Lung (tissue), 17 donors: ENCODE measurements at places on chromosomes 16 and 17.

DNA sequence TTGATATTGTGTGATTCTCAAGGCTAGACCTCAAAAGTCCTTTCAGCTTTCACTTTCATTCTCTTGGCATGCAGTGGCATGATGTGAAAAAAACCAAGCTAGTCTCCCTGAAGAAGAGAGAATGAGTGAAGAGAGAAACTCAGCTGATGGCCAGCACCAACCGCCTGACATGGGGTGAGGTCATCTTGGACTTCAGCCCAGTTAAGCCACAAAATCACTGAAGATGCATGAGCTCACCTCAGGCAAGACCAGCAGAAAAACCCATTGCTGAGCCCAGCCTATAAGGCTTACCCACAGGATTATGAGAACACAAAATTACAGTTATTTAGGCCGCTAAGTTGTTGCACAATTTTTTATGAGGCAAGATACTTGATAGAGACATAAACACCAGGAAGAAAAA, 496.5 kb downstream of the TOX3 start:
- DNase-seq = no peak

GRCh38 chr16:50616386-50616785, 64.7 kb downstream of the SNX20 start:
- DNase-seq = peak; percentile 50

- no peak for DNase-seq
Measured at GRCh38 chr16:2786061-2786825, 1.1 kb downstream of the PRSS33 start.

DNA sequence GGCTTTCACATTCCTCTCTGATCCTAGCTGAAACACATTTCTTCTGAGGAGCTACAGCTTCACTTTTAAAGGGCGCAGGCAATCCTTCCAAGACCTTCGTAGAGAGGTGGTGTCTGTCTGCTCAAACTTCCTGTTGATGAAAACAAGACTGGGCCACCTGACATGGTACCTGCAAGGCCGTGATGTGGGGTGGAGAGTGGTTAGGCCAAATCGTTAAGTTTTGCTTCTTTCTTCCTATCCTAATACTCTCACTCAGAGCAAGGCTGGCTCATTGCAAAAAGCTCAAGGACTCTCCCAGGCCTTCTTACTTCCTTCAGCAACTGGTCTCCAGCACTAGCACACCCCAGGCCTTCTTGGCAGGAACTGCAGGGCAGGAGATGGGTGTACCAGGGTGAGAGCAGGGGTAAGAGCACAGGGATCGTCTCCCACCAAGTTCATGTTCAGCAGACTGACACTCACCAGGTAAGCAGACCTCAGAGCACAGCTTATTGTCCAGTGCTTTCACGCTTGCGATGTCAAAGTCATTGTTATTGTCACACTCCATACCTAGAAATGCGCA, 10.9 kb upstream of the FOXJ1 start:
- DNase-seq = no peak

- no peak for DNase-seq
Measured at GRCh38 chr16:74461826-74462225, 40.5 kb upstream of the CLEC18B start.

DNA sequence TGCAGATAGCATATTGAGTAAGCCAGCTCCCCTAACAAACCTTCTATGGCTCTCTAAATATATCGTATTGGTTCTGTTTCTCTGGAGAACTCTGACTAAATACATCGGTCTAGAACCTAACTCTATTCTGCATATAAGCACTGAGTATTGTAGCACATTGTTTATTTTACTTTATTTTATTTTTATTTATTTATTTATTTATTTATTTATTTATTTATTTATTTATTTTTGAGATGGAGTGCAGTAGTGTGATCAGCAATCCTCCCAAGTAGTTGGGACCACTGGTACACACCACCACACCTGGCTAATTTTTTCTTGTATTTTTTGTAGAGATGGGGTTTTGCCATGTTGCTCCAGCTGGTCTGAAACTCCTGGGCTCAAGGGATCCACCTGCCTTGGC, 28.9 kb upstream of the HELZ start:
- no peak for DNase-seq

DNA sequence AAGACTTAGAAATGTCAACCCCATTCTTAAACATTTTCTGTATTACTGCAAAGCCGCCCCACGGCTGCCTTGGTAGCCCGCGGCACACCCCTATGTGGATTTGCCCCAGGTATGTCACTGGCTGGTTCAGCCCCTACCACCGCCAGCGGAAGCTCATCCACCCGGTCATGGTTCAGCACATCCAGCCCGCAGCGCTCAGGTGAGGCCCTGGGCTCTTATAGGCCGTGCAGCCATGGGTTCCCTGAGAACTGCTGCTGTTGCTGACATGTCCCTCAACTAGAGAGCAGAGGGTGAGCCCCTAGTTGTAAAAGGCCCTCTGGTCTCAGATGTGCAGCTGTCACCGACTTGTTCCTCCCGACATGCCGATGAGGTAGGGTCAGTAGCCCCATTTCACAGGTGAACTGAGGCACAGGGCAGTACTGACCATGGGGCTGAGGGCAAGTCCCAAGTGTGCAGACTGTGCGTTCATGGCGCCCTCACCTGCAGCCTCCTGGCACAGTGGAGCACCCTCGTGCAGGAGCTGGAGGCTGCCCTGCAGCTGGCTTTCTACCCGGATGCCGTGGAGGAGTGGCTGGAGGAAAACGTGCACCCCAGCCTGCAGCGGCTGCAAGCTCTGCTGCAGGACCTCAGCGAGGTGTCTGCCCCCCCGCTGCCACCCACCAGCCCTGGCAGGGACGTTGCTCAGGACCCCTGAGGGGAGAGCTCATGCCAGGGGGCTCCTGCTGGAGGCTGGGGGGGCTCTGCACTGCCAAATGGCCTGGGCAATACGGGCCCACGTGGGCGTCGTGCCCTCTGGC, 8.7 kb downstream of the CYBC1 start:
- no peak for DNase-seq

DNA sequence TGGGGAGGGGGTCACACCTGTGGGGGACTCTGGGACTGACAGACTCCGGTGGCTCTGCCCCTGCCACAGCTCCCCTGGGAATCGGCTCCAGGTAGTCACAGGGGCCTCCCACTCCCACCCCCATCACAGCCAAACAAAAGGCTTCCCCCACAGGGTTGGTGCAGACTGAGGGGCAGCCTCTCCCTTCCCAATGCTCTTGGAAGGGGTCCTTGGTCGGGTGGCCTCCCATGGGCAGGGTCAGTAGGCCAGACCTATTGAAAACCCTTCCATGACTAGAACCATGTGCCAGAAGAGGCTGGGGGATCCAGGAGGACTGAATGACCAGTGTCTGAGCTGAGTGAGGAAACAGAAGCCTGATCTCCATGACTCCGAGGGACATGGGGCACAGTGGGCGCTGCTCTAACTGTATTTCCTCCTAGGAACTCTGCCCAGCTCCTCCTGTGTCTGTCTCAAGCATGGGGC, 28.6 kb downstream of the TK2 start:
- no peak for DNase-seq

- no peak for DNase-seq
Measured at GRCh38 chr17:41018541-41018940, 8.5 kb downstream of the KRTAP1-5 start.

- no peak for DNase-seq
Measured at GRCh38 chr17:44304651-44305050, 3.8 kb upstream of the RUNDC3A start.

GRCh38 chr17:58084317-58084981, 1.2 kb downstream of the DYNLL2 start:
- DNase-seq = peak; percentile 22

- DNase-seq = no peak
Measured at GRCh38 chr17:66953630-66954020, 10.9 kb upstream of the CACNG4 start.

DNA sequence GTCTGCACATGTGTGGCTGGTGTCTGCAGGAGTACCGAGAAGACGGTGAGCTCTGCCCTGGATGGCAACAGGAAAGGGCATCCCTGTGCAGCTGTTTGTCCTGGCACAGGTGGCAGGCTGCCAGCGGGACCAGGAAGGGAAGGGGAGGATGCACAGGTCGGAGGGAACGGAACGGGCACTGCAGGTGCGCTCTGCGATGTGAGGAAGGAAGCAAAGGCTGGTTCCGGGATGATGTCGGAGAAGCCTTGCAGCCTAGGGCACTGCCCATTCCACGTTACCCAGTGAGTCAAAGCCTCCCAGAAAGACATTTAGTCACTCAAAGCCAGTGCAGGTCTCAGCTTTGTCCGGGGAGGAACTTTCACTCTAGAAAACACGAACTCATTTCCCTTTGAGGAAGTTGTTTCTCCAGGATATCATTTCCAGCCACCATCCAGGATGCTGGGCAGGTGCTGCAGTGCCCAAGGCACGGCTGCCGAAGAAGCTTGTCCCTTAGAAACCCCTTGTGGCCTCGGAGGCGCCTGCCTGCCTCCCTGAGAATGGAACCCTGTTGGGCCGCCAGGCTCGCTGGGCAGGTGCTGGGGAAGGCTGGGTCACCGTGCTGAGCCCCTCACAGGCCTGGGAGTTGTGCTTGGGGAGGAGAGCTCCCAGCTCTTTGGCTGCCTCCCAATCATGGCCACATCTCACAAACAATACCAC, 4.5 kb upstream of the TMEM235 start:
- no peak for DNase-seq

GRCh38 chr16:86631444-86631843, 53.1 kb downstream of the FOXL1 start:
- DNase-seq = no peak

DNA sequence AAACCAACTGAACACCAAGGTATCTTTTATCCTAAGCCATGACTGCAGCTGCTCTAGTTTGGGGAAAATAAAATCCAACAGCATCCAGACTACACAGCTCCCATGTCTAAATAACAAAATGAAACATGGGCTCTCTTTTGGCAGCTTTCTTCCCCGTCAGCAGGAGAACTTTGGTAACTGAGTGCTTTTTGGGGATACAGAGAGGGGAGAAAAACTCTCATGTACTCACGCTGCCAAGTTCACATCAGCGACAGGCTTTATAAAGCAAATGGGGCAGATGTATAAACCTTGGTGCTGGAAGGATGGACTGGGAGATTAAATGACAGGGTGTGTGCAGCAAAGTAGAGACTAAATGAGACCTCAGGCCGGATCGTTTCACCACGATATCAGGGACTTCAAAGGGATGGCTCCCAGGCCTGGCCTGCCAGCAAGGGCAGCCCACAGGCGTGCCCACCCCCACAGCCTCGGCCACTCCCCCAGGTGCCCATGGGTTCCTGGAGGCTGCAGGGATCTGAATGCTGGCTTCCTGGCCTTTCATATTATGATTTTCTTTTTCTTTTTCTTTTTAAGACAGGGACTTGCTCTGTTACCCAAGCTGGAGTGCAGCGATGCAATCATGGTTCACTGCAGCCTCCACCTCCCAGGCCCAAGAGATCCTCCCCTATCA, 174.6 kb downstream of the ZNF423 start:
- DNase-seq = peak; percentile 27

- no peak for DNase-seq
Measured at GRCh38 chr16:48542966-48543365, 67.0 kb downstream of the N4BP1 start.
